ENCODE measurements at places on chromosomes 12 and 14.

DNA sequence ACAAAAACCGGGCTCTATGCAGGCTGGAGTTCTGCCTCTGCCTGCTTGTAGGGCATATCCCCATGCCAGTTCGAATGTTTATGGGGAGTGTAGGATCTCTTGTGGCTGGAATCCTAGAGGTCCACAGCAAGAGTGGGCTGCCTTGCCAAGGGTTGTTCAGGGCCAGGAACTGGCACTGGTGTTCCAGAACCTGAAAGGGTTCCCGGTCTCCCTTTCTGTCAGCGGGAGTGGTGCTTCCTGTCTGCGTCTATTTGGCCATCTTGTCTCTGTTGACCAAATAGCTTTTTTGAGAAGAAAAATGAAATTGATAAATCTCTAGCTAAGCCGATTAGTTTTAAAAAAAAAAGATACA is 17.8 kb downstream of the OLR1 start:
- no peak for DNase-seq

- DNase-seq = no peak
Measured at GRCh38 chr14:48107646-48108045, 432.2 kb upstream of the MDGA2 start.

DNA sequence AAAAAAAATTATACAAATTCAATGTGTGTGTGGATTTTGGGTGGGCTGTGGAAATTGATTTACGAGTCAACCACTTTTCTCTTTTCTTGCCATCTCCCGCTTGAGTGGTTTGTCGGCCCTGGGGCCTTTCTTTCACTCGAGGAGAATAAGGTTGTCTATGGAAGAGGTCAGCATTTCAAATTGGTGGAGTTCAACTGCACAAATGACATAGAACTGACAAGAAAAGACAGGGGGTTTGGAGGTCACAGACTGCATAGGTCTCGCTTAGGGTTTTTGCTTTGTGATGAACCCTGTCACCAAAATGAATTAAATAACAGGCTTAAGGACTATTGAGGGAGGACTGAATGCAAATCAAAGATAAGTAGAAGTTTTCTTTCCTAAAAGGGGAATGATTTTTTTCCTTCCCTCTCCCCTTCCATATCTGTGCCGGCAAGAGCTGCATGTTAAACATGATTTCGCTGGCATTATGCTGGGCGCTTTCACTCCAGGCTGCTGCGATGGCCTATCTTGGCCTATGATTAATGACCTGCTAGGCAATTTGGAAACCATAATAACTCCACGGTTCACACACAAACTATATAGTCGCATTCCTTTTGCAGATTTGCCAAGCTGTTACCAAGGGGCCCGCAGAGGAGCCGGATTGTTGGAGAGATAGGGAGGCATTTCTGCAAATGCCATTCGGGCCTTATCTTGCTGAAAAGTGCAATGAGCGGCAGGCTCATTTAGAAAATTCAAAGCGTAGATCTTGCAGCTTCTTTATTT is 20.7 kb downstream of the ASCL1 start:
- no peak for DNase-seq

- DNase-seq = no peak
Measured at GRCh38 chr14:55092341-55092740, 36.7 kb upstream of the LGALS3 start.

- no peak for DNase-seq
Measured at GRCh38 chr14:51293912-51294389, 53.9 kb downstream of the TMX1 start.

DNA sequence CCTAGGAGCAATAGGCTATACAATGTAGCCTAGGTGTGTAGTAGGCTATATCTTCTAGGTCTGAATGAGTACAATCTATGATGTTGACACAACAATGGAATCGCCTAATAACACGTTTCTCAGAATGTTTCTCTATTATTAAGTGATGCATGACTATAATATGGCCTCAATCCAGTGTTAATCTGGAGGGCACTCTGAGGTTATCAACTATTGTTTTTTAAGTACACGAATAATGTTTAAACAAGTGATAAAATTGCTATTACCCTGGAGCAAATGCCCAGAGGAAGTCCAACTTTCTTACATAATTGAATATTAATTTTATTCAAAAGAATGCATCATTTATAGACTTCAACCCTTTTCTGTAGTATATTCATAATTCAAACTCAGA is 16.4 kb upstream of the CNIH1 start:
- no peak for DNase-seq

DNA sequence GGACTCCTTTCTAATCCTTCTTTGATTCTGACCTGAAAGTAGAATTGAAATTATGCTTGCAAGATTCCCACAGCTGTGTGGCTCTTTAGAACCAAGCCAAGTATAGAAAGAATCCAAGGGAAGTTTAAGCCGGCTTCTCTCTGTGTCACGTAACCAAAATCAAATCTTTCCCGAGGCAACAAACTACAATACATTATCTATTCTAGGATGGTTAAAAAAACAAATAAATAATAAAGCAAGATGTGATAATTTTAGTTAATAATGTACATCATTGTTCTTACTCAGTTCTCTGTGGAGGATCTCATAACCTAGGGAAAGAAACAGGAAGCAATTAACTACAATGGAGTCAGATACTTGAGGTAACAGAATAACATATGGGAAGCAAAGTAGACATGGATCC is 78.1 kb upstream of the ST8SIA1 start:
- no peak for DNase-seq

GRCh38 chr12:88399811-88400210 is 180.5 kb downstream of the KITLG start:
- DNase-seq = no peak

Data from SJCRH30 (cell line).